ENCODE measurements at places on chromosomes 1 and 21.

DNA sequence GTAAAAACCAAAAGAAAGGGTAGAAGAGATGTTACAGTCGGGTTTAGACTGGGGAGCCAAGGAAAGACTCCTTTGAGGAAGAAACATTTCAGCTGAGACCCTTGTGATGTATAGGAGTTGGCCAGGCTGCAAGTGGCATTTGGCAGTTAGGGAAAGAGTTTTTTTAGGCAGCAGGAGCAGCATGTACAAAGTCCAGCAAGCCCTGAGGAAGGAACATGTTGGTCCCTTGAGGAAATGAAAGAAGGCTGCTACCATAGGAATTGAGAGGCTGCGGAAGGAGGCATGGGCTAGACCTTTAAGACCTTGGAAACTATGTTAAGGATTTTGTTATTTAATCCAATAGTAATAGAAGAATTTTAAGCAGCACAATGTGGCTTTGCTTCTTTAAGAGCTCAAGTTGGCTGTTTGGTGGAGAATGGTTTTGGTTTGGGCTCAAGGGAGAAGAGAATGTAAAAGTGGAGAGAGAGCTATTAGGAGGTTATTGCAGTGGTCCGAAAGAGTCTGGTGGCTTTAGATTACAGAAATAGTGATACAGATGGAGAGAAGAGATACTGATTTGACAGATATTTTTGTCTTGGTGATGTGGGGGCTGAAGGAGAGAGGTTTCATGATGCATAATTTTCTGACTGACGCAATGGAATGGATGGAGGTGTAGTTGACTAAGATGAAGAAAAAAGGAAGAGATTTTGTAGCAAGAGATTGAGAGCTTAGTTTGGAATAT is 26.6 kb downstream of the SMAP2 start:
- DNase-seq, result no peak

GRCh38 chr1:164263540-164263939 is 295.4 kb upstream of the PBX1 start:
- no peak for DNase-seq

- no peak for DNase-seq
Measured at GRCh38 chr1:184289825-184290550, 96.8 kb upstream of the C1orf21 start.

- DNase-seq, result no peak
Measured at GRCh38 chr1:69852706-69853105, 285.0 kb downstream of the LRRC7 start.

DNA sequence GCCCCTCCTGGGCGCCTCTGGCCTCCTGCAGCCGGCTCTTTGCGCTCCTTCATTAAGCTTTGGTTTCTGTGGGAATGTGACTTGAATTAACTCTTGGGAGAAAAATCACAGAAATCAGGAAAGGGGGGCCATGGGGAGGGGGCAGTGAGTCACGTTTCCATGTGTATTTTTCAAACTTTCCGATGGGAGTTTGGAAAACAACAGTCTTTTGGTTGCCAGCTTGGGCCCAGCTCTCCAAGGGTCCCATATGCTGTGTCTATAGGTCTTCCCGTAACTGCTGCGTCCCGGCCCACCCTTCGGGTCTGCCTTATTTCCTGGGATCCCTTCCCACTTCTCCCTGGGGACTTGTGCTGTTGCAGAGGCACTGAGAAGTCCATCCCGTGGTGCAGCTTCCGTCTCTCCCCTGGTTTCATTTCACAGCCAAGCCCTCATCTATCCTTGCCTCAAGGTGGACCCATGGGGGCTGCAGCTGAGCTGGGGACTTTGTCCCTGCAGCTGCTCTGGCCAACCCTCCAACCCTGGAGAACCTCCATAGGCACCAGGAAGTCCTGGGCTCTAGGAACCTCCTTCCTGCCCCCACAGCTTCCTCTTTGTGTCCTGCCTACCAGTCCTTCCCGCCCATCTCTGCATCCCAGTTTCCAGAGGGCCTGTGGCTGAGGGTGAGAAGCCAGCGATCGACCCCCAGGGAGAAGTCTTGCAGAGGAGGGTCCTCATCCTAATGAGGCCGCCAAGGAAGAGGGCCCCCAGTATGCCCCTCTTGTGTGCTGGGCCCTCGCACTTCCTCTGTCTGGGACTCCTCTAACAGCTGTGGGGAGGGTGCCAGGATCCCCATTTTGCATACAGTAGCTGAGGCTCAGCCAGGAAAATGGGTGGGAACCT is 11.6 kb upstream of the LMNA start:
- no peak for DNase-seq
